ENCODE measurements at places on chromosomes 12 and 14.

- DNase-seq: no peak
Observed at GRCh38 chr14:100568164-100568997, 18.8 kb downstream of the BEGAIN start.

- no peak for DNase-seq
Observed at GRCh38 chr12:132375747-132376463, 46.5 kb upstream of the GALNT9 start.

DNA sequence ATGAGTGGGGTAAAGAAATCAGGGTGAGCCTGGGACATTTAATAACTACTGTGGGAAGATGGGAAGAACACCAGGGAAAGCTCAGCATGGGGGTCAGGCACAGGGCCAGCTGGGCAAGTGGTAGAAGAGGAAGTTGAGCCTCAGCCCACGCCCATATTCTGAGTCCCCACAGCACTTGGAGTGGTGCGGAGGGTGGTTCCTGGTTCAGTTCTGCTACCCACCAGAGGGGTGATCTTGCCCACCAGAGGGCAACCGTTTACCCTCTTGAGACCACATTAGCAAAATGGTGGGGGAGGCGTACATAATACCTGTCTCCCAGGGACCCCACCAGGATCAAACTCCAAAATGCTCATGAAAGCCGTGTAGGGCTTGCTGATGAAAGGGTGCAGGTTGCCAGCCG, 16.8 kb upstream of the ANKRD33 start:
- DNase-seq: no peak

DNA sequence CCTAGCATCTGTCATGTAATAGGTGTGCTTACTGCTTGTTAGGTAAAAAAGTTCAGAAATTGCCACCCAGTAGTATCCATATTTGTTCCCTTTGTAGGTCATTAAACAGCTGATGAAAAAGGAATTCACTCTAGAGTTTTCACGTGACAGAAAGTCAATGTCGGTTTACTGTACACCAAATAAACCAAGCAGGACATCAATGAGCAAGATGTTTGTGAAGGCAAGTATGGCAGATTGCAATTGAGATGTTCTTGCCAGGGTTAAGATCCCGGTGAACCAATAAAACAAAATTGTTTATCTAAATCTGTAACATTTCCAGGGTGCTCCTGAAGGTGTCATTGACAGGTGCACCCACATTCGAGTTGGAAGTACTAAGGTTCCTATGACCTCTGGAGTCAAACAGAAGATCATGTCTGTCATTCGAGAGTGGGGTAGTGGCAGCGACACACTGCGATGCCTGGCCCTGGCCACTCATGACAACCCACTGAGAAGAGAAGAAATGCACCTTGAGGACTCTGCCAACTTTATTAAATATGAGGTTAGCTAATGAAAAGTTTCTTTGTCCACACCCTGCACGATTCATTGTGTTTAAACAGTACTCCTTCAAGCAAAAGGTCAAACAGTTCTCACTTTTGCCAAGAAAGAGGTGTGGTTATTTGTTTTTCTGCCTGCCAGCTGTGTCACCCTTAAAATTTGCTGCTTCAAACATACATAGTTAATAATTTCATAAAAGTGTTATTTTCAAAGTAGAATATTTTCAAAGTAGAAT, 58.3 kb downstream of the ATP2A2 start:
- no peak for DNase-seq

GRCh38 chr12:67141296-67142018, 127.7 kb upstream of the CAND1 start:
- DNase-seq: no peak

DNA sequence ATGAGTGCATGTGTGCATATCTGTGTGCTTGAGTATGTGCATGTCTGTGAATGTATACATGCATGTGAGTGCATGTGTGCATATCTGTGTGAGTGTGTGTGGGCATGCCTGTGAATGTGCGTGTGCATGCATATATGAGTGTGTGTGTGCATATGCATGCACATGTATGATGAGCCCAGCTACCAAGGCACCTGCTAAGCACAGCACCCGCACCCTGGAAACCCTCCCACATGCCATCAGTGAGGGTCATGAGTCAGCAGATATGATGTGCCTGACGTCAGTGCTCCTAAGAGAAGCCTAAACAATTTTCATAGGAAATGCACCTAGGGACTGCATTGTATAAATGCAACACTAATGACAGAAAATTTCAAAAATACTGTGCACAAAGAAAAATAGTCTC, 151.1 kb downstream of the KIF26A start:
- no peak for DNase-seq

- DNase-seq: no peak
Observed at GRCh38 chr14:99545586-99545985, 58.4 kb downstream of the CCDC85C start.

GRCh38 chr12:1801303-1801975, 18.9 kb upstream of the LRTM2 start:
- DNase-seq: no peak

All from renal cortex interstitium (tissue), 15 donors.